Frontal cortex (tissue), 4 donors: ENCODE measurements at places on chromosomes 7 and 10.

- DNase-seq = no peak
These were observed 186.0 kb downstream of the KIF20B start for GRCh38 chr10:89887406-89887805.

DNA sequence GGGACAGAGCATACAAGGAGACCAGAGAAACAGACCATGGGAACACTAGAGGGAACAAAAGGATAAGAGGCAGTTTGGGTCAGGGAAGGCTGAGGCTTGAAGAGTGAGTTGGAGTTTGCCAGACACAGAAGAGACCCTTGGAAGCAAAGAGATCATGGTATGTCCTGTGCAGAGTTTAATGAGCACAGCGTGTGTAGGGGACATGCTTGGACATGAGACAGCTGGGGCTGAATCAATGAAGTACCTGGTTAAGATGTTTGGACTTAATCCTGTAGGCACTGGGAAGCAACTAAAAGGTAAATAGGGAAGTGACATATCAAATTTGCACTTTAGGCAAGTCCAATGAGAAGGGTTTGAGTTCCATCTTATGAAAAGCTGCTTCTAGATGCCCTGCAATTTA, 79.6 kb downstream of the KIAA1217 start:
- DNase-seq = no peak

GRCh38 chr7:3730276-3730675, 429.2 kb downstream of the SDK1 start:
- no peak for DNase-seq

GRCh38 chr7:120724955-120725354, 133.0 kb downstream of the TSPAN12 start:
- DNase-seq = no peak

DNA sequence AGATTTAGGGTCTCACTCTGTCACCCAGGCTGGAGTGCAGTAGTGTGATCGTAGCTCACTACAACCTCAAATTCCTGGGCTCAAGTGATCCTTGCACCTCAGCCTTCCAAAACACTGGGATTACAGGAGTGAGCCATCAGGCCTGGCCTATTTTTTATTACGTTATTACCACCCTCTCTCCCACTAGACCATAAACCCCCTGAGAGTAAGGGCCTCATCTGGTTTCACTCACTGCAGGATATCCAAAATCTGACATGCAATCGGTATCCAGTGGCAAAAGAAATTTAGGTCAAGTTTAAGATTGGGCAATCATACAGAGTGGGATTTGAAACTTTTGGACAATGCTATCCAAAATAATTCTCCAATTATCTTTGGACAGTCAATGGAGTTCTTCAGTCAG, 117.0 kb upstream of the NEBL start:
- no peak for DNase-seq

DNA sequence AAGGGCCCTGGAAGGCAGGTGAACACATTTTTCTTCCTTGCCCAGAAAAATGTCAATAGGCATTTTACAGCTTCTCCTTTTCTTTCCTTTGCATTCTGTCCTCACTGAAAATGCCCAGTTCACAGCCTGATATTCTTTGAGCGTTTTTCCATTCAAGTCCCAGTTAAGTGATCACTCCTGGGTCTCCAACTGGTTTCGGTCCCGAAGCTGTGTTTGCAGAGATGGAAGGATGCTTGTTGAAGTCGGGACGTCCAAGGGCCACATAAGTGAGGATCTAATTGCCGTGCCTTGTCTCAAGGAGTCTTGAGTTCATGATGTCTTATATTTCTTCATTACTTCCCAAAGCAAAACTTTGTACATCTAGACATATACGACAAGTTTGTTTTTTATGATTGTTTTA, 208.7 kb upstream of the PRKCQ start:
- no peak for DNase-seq

DNA sequence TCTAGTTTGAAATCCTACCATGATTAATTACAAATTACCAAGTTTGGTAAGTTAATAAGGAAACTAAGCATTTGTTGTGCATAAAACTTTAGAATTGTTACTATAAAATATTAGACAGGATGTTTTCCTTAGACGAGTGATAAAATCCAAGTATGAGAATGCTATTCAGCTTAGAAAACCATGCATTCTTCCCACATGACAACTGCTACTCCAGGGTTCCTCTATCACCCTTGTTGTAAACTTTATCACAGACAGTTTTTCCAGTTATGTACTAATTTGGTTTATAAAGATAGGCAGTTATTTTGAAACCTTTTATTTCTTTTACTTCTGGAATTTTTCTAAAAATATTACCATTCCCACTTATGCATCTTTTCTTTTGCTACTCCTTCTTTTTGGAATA, 52.0 kb downstream of the SIRT1 start:
- DNase-seq = no peak

- peak; percentile 52 for DNase-seq
These were observed 552 bp downstream of the IL15RA start for GRCh38 chr10:5976512-5977470.

DNA sequence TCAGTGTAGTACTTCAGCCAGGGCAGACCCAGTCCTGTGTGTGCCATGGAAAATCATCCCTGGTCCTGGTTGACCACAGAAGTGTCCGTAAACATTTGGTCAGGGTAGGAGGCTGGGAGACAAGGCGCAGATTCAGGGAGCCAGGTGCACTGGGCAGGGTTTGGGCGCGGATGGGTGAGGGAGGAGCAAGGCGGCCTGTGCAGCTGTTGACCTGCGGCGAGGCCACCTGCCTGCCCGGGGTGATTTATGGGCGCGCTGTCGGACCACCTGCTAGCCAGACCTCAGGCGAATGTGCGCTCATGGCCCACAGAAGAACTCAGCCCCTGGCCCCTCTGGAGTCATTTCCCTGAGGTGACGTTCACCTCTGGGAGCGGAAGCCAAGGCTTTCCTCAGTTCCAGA, 6.6 kb downstream of the SFRP5 start:
- DNase-seq = no peak

GRCh38 chr7:94382132-94382531, 12.6 kb upstream of the COL1A2 start:
- DNase-seq = no peak

- DNase-seq = no peak
These were observed 18.9 kb downstream of the PLEKHA8 start for GRCh38 chr7:30047124-30047523.

- DNase-seq = peak; percentile 90
These were observed at the start of gene PLEKHA1 for GRCh38 chr10:122374237-122374858. TSS of gene PLEKHA1 (plus strand) at chr10:122374708. CDS start at chr10:122393201, 18,493 bp downstream.

DNA sequence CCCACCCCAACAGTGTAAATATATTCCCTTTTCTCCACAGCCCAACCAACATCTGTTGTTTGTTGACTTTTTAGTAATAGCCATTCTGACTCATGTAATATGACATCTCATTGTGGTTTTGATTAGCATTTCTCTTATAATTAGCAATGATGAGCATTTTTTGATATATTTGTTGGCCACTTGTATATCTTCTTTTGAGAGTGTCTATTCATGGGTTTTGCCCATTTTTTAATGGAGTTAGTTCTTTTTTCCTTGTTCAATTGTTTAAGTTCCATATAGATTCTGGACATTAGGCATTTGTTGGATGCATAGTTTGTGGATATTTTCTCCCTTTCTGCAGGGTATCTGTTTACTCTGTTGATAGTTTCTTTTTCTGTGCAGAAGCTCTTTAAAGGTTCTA, 340.1 kb downstream of the NXPH1 start:
- no peak for DNase-seq

- peak; percentile 30 for DNase-seq
These were observed 1.5 kb downstream of the ARHGAP21 start for GRCh38 chr10:24722131-24722675.

GRCh38 chr10:54772468-54773122, 28.4 kb downstream of the PCDH15 start:
- no peak for DNase-seq

GRCh38 chr10:88147000-88147798, 283.8 kb downstream of the PTEN start:
- DNase-seq = no peak

- DNase-seq = no peak
These were observed 117.8 kb upstream of the INSYN2A start for GRCh38 chr10:127313996-127314700.
